ENCODE measurements at places on chromosomes 1 and 21.

GRCh38 chr1:55323760-55324159 lies 108.6 kb upstream of the USP24 start:
- DNase-seq, result no peak

- no peak for DNase-seq
Measured at GRCh38 chr1:51867479-51868232, 10.9 kb downstream of the NRDC start.

GRCh38 chr1:68745451-68745850 lies 248.6 kb upstream of the DEPDC1 start:
- no peak for DNase-seq

DNA sequence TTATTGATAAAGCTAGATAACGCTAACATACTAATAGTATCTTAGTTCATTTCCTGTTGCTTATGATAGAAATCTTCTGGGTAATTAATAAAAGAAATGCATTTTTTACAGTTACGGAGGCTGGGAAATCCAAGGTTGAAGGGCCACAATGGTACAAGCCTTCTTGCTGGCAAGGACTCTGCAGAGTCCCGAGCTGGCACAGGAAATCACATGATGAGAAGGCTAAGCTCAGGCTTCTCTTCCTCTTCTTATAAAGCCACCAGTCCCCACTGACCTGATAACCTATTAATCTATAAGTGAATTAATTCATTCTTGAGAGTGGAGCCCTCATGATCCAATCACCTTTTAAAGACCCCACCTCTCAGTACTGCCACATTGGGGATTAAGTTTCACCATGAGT lies 82.6 kb downstream of the GPR161 start:
- no peak for DNase-seq

All from CD4-positive, alpha-beta memory T cell (primary cell).